ENCODE measurements at places on chromosomes 3 and 15. TPM values are rescaled to one million over a fixed set of nuclear protein-coding genes. Genes with fewer than 3 reads are reported as not detected.

Gene DUOXA2
- not detected for total RNA-seq

Gene GALK2
- total RNA-seq, result 17.3 TPM

Gene HTR3E
- not detected for total RNA-seq

Gene CEMIP
- total RNA-seq, result 0.84 TPM

Gene SCG5
- total RNA-seq, result 2.3 TPM

Gene TTBK2
- total RNA-seq, result 0.90 TPM

Gene PP2D1
- total RNA-seq, result not detected

Gene PRTG
- total RNA-seq, result 9.9 TPM

Gene IDH2
- total RNA-seq, result 52.5 TPM

Gene ZBTB20
- 0.51 TPM for total RNA-seq

Gene P2RY14
- total RNA-seq, result not detected

Gene NANOGP8
- total RNA-seq, result not detected

Gene ZNF80
- not detected for total RNA-seq

Gene CYP1A2
- not detected for total RNA-seq

Gene FYTTD1
- 27.2 TPM for total RNA-seq

Gene LIPH
- total RNA-seq, result 7.5 TPM

Gene ACOX2
- total RNA-seq, result 8.8 TPM

Gene FILIP1L
- total RNA-seq, result 0.16 TPM

Gene ADAMTS9
- 0.78 TPM for total RNA-seq

Gene VILL
- not detected for total RNA-seq

Gene GP9
- not detected for total RNA-seq

Gene SLC2A2
- total RNA-seq, result not detected

Gene ANKUB1
- total RNA-seq, result not detected
